NCI-H1930 (cell line): ENCODE measurements at places on chromosomes 16 and 17.

DNA sequence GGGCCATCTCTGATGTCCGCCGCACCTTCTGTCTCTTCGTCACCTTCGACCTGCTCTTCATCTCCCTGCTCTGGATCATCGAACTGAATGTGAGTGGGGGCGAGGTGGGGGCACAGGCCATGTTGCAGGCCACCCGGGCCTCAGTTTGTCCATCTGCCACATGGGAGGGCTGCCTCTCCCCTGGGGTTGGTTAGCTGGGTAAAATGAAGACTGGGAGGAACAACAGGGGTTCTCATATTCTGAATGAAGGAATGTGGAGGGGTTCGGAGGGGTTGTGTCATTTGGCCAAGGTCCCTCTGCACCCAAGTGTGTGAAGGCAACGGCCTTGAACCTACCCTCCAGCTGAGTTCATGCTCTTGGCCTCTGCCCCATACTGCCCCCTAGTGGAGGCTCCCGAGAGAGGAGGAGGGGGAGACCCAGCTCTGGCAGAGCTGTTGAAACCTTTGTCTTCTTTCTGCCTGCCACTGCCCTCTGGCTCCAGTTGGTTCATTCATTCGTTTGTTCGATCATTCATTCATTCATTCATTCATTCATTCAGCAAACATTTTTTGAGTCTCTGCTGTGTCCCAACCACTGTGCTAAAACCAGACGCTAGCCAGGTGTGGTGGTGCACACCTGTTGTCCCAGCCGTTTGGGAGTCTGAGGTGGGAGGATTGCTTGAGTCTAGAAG, 11.4 kb upstream of the TCAP start:
- peak; percentile 16 for DNase-seq

DNA sequence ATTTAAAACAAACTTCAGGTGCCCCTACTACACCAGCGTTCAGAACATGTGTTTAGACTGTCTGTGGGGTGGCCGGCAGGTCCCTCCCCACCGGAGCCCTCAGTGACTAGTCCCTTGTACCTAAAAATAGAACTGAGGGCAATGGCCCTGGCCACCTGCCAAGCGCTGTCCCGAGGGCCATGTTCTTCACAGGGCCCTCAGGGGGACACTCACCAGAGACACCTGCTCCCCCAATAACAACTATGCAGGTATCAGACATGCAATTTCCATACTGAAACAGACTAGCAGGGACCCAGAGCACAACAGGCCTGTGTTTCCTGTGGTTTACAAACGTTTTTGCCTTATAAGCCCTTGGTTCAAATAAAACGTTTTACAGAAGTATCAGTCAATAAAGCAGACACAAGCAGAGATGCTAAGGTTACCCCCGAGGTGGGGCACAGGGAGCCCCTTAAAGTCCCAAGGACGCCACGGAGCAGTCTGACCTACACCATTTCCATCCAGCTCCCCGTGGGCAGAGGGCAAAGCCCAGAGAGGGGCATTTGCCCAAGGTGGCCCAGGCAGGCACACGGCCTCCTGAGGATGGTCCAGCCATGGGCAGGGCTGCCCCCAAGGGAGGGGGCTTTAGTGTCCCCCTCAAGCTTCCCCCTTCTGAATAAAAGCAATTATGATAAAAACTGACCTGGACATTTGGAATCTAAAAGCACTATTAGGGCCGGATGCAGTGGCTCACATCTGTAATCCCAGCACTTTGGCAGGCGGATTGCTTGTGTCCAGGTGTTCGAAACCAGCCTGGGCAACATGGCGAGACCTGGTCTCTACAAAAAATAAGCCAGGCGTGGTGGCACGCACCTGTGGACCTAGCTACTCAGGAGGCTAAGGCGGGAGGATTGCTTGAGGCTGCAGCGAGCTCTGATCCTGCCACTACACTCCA, 896 bp upstream of the MYLK3 start:
- no peak for DNase-seq

GRCh38 chr17:75623386-75623785, 9.8 kb upstream of the SMIM5 start:
- DNase-seq = no peak

- no peak for DNase-seq
These were observed 12.7 kb upstream of the CRHR1 start for GRCh38 chr17:45771271-45771959.

DNA sequence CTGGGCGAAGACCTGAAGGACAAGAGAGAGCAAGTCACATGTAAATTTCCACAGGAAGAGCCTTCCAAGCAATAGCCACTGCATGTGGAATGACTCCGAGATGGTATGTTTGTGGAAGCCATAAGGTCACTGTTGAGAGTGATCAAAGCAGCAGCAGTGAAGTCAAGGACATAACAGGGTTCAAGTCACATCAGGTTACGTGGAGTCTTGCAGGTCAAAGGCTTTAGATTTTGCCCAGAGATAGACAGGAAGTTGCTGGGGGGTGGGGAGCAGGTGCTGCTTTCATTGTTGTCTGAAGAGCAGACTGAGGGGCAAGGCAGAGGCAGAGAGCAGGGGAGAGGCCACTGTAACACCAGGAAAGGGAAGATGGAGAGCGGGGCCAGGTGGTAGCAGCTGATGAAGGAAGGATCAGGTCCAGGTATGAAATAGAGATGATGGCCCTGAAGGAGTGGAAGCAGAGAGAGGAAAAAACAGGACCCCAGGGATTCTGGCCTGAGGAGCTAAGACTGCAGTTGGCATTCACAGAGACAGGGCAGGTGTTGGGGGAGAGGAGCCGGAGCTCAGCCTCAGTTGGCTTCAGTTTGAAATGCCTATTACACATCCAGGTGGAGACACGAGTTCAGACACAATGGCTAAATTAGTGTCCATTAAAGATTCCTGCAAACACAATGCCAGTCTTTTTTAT, 129.3 kb upstream of the AXIN2 start:
- no peak for DNase-seq

GRCh38 chr16:3961449-3961849, 80.9 kb upstream of the CREBBP start:
- DNase-seq = no peak

DNA sequence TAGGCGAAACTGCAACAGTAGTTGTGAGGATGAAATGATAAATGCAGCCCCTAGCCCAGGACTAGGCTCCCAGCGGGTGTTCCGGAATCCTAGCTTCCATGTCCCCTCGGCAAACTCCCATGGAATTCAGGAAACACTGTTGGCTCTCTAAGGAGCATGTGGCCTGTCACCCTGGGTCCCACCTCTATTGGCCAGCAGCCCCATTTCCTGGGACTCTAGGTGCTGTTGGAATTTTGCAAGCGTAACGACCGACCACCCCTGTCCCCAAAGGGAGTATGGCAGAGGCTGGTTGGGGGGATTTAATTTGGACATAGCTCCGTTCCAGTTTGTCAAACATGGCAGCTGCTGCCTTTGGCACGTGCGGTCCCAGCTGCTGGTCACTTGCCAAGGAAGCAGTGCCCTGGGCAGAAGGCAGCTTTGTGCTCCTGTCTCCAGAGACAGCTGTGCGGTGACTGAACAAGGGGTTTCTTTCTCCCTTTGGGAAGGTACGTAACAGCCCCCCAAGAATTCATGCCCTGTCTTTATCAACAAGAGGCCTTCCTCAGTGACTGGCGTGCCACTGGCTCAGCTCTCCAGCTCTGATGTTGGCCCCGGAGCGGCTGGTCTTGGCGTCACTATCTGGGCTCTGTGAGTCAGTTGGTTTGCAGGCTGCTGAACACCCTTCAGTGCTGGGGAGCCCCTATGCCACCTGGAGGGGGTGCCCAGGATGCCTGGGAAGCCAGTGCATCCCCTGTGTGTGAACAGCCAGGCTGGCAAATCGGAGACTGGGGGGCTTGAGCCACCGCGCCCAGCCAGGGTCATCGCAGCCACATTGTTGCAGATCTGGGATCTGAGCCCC, 235.2 kb upstream of the TNRC6C start:
- DNase-seq = no peak

GRCh38 chr16:89624777-89625761, 11.6 kb downstream of the DPEP1 start:
- DNase-seq = no peak

DNA sequence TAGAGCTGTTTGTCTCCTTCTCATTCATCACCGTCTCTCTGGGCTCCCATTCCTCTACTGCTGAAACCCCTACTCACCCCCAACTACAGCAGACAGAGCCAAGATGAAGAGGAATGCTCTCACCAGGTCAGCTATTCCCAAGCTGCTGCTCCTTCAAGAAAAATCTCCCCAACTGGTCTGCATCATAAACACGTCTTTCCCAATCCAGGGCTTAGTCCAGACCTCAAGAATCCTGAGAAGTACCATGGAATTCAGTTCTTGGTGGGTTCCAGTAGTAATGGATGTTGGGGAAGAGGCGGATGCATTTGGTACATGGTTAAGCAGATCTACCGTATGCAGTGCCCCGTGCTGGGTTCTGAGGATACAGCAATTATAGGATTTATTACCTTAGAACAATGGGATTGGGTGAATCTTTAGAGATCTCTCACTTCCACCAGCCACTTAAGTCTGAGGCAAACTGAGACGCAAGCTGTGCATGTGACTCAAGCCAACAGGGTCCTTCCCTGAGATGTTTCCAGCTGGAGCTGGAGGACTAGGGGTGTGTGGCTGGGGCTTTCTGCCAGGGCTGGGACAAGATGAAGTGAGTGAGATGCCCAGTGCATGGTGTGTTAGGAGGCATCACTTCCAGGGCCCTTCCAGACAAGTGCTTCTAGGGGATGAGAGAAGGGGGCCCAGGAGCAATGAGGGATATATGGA, 232.7 kb upstream of the CDH5 start:
- DNase-seq = no peak

GRCh38 chr17:48368352-48368908, 61.6 kb downstream of the SKAP1 start:
- no peak for DNase-seq

DNA sequence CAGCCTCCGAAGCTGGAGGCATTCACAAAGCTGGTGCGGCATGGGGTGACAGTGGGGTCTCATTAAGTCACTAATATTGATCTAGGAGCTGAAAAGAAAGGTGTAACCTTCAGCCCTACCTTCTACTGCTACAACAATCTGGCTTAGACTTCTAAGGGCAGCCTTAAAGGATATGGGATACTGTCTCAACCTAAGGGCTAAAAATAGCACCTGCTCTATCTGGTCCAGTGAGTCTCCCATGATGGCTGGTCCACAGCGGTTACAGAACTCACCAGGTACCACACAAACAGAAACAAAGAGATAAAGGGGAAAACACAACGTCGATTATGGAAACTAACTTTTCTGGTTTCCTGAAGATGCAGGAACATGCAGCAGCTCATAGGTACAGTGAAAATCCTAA, 115.8 kb downstream of the SMG6 start:
- no peak for DNase-seq

DNA sequence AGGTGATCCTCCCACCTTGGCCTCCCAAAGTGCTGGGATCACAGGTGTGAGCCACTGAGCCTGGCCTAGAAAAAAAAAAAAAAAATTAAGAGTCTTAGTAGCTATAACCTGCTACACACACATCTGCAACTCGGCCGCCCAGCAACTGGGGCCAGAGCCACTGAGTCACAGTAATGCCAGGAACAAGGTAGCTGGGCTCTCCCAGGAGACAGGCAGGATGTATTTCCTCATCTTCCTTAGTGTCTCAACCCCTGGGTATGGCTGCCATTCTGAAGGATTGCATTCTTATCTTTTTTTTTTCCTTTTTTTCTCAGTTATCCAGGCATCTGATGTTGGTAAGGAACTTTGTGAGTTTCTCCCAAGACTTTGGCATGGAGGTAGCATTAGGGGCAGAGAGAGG, 7.1 kb upstream of the PSMD3 start:
- DNase-seq = no peak

- DNase-seq = no peak
These were observed 628 bp upstream of the ZNF18 start for GRCh38 chr17:11997972-11998233.

DNA sequence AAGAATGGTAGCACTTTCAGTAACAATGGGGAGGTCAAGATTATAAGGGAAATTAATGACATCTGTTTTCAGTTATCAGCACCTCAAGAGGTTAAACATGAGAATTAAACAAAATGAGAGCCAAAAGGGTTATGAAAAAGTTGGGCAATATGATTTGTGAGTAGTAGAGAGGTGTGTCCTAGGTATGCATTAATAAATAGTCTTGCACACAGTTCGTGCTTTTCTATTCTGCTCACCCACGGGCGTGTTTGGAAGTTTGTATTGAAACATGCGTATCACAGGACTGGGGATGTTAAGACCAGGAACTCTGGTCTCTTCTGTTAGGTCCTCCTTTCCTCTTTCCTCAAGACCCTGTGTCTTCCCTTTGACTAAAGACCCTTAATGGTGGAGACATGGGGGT, 6.0 kb downstream of the BPTF start:
- DNase-seq = no peak

DNA sequence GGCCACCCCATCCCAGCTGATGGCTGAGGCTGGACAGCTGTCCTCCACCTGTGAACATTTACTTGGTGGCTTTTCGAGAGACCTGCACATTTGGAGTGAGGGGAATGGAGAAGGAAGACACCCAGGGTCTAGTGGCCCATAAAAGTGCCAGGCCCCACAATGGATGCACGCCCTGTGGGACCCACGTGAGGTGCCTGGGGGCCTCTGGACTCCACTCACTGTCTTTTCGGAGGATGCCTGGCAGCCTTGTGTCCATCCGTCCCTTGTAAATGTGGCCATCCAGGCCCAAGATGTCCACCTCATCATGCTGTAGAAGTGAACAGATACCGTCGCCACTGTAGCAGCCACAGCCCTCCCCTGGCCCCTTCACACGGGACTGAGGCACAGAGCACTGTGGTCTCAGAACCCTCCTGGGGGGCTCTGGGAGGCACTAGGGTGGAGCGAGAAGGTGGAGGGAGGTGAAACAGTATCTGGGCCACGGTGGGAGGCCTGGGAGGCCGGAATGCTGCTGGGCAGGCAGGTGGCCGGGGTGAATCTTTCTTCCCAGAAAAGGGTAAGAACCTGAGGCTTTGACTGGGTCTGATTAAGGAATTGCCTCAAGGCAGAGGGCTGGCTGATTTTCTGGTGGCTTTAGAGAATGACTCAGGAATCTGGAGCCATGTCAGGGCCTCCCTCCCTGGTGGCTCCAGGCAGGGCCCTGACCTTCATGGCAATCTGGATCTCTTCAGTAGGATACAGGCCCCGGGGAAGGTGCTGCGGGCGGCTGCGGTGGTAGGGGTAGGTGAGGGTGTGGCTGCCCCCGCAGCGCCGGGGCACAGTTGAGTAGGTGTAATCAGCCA, 11.5 kb downstream of the UBALD2 start:
- DNase-seq = no peak

GRCh38 chr16:85777583-85778310, 21.6 kb downstream of the EMC8 start:
- no peak for DNase-seq

- no peak for DNase-seq
These were observed 216.4 kb upstream of the DYNLRB2 start for GRCh38 chr16:80324371-80324770.
